ENCODE measurements at places on chromosomes 12 and 14.

GRCh38 chr12:105721891-105722290 lies 391.4 kb downstream of the C12orf75 start:
- no peak for DNase-seq

DNA sequence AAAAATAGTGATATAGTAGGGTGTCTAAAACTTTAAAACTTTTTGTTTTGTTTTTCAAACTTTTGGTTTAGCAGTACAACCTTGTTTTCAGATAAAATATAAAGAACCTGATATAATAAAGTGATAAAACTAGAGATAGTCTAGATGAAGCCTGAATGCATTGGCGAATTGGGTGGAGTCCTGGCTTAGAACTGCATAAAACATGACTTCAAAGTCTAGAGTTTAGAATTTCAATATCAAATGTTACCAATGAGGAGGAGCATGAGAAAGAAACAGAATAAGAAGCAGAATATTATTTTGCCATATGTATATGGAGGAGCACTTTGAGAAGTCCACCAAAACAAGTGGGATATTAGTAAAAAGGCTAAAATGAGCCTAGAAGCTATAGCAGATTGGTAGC lies 263.6 kb downstream of the TMEM117 start:
- DNase-seq = no peak

DNA sequence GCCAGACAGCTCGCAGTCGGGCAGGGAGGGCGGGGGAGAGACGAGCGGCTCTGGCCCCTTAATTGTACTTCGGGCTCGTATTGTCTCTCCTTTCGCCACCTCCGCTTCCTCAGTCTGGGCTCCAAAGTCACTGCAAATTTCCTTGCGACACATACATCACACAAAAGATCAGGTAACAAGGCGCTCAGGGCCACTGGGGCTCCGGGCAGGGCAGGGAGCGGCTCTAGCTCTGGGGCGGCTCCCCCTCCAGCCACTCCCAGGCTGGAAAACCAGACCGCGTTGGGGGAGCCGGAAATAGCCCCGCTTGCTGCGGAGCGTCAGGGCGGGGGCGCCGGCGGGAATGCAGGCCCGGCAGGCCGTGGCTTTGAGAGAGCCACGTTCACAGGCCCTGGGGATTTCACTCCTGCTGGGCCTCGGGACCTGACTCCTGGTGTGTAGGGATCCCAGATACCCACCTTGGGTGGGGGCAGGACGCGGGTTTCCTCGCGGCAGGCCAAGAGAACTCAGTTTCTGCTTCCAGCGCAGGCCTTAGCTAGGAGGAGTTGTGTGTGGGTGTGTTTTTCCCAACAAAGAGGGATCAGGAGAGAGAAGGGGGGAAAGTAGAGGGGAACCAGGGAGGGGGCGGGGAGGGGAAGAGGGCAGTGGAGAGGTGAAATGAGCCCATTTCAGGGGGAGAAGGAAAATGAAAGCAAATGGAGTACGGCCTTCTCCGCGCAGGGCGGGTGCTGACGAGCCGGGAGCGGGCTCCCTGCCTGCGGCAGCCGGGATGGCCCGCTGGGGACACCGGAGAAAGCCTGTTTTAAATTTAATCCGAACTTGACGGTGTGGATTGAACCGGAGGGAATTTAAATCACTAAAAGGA lies 4.4 kb upstream of the HOXC9 start:
- no peak for DNase-seq

DNA sequence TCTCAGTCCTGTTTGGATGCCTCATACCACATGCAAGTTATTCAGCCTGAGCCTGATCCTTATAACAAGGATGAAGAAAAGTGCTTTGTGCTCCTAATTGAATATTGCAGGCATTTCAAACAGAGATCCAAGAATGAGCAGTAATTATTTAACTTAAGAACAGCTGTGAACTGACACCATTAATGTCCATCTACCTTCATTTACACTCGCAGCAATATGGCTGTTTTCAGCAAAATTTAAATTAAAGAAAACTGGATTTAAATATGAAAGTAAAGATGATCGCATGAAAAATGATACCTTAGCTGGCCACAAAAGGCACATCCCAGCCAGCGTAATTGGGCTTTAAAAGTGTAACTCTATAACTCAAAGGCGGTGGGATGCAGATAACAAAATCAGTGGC lies 466.3 kb downstream of the GALC start:
- no peak for DNase-seq

DNA sequence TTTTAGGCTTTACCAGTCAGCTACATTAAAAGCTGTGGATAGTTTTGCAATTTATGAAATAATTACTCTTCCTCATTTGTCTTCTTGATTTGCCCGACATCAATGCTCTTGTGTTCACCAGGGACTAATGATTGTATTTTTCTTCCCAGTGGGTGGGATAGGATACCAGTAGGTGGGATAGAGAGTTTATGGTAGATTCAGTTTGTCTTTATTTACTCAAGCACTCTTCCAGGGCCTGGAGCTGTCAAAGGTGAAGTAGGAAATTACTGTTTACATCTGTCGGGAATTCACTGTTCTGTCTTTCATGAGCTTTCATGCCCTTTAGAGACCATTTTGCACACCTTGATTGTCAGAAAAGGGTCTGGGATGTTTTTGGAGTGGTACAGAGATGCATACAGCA lies 36.6 kb downstream of the ETV6 start:
- no peak for DNase-seq

DNA sequence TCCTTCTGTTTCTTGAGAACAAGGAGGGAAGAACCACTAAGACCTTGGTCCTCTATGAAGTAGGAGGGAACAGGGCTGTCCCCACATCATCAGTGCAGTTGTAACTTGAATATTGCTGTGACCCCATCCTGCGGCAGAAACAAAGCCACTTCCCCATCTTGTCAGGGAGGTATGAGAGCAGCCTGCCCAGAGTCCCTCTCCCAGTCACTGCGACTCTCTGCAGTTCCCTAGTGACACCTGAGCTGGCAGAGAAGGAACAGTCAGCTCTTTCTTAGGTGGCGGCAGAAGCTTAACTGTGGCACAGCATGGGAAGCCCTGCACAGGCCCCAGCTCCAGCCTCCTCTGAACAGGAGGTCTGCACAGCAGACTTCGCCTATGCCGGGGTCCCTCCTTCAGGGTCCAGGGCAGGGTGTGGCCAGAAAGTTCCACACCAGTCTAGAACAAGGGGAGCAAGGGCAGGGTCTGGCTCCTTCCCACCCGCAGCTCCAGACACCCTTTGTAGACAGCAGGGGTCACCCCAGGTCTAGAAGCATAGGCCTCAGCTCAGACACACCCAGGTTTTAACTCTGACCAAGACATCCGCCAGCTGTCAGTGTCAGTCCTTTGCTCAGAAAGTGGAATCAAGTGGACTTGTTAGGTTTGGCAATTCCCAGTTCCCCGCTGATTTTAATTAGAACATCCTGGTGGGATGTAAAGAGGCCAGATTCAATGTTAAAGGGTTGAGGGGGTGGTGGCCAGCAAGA lies 36.8 kb downstream of the DEGS2 start:
- no peak for DNase-seq

DNA sequence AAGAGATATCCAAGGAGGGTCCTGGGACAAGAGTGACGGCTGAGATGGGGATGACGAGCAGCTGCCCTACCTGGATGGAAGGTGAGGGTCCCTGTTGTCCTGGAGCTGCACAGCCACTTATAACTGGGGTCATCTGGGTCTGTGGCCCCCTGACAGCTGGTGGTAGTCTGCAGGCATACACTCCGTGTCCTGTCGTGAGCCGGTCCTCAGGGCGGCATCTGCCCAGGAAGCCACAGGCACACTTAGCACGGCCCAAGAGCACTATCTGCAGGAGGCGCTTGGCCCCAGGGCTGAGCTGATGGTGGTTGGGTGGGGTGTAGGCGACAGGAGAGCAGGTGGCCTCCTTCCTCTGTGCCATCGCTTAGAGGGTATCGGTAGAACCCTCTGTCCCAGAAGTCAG lies 248.1 kb downstream of the CACNA1C start:
- DNase-seq = no peak

GRCh38 chr12:28191051-28192048 lies 1.1 kb downstream of the CCDC91 start:
- DNase-seq = no peak

DNA sequence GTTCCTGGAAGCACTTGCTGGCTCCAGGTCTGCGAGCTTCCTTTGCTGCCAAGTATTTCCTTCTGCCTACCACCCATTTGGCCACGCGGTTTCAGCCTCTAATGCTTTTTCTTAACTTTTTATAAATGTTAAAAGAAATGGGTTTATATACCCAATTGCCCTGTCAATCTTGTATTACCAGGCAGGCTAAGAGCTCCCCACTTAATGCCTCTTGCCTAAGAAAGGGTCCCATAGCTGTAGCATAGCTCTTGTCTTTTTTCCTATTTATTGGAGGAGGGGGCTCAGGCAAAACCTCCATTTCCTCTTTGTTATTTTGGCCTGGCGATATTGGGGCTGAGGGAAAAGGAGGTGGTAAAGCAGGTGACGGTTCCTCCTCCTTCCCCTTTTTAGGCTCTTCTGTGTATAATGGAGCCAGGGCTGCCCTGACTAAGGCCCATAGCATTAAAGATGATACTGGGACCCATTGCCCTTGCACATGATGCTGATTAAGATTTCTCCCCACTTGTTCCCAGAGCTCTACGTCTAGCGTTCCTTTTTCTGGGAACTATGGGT lies 21.6 kb upstream of the BLTP3B start:
- no peak for DNase-seq

- no peak for DNase-seq
These were observed 4.9 kb upstream of the PLA2G1B start for GRCh38 chr12:120332523-120332922.

GRCh38 chr12:41424651-41425050 lies 236.5 kb downstream of the PDZRN4 start:
- no peak for DNase-seq

DNA sequence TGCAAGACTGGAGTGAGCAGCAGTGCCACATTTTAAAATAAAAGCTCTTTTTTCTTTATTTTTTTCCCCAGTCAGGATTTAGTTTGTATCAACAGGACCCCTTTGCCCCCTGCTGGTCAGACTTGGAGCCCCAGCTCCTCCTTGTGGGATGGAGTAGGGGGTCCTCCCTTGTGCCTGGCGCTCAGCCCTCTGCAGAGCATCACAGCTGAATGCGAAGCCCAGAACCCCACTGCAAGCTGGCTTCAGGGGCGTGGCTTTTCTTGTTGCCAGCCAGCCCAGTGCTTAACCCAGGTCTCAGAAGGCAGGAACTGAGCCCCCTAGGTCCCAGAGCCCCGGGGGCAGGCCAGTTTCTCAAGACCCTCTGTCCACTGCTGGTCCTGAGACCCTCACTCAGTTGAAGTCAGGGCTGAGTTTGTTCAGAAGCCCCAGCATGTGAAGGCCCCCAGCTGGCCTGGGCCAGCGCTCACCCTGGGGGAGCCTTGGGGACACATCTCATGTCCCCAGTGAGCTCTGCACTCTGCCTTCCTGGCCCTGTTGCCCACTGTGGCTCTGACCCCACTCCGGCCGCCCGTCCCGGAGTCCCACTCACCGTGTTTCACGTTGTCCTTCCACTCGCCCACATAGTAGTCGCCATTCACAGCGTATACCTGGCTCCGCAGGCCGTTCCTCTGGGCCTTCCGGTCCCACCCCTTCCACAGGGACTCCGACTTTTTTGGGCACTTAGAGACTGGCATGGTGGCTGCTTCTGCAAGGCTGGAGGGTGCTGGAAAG lies 519 bp downstream of the MORN3 start:
- DNase-seq = no peak

DNA sequence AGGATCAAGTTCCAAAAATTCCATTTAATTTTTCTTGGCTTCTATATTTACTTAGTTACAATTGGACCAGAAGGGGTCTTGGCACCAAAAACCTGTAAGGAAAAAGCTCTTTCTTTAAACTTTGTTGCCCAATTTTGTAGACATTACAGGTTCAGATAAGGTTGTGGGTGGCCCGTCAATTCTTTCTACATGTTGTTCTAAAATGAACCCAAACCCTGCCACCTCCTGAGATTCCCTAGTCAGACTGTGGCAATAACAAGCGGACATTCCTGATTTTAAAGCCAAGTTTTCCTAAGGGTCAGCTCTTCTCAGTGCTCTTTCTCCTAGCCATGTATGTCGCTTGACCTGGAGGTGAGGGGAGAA lies 45.0 kb upstream of the GSG1 start:
- no peak for DNase-seq

DNA sequence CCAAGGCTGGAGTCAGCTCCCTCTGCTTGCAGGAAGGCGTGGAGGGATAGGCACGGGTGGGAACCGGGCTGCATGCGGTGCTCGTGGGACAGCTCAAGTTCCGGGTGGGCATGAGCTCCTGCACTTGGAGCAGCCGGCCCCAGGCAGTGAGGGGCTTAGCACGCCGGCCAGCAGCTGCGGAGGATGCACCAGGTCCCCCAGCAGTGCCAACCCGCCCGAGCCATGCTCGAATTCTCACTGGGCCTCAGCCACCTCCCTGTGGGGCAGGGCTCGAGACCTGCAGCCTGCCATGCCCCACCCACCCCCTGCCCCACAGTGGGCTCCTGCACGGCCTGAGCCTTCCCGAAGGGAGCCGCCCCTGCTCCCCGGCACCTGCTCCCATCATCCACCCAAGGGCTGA lies 1501.8 kb downstream of the AACS start:
- DNase-seq = no peak

DNA sequence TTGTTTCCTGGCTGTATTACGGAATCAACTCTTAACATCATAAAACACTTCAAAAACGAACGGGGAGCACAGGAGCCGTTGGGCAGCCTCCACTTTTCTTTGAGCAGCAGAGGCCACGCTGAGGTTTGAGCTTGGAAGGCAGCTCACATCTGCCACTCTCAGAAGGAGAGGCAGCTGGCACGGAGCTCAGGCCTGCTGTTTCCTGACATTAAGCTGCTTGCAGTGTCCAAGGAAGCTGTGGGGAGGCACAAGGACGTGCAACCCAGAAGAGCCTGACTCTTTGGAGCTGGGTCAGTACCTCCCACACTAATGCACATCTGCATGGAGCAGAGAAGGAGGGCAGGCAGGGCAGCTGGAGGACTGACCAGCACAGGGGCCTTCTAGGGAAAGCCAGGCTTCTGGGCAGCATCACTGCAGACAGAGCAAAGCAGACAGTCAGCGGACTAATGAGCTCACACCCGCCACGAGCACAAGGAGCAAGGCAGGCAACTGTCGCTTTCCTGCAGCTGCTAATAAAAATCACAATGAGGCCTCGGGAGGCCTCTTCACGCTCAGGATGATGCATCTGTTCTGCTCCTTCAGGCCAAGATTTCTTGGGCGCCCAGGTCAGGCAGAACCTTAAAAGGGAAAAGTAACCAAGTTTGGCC lies 211.1 kb downstream of the GLT1D1 start:
- DNase-seq = no peak

DNA sequence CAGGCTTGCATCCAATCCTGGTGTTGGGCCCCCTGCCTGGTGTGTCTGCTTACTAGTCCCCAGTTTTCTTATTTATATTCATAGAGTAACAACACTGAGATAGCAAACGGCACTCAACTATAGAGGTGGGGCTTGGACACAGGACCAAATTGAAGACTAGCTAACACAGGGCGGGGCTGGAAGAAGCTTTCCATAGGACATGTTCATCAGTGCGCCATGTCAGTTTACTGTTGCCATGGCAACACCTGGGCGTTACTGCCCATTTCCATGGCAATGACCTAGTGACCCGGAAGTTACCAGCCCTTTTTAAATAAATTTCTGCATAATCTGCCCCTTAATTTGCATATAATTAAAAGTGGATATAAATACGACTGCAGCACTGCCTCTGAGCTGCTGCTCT lies 275.5 kb upstream of the TMEM132C start:
- no peak for DNase-seq

Measured in NCI-H446 treated with DMSO at 0.1 percent for 48 hours (cell line).